ENCODE measurements at places on chromosomes 12 and 14. TPM values are rescaled to one million over a fixed set of nuclear protein-coding genes. Genes with fewer than 3 reads are reported as not detected.

The JKAMP gene
- total RNA-seq = 79.6 TPM

The CDKN3 gene
- 58.5 TPM for total RNA-seq

The NTF3 gene
- 0.32 TPM for total RNA-seq

The KRT7 gene
- 33.4 TPM for total RNA-seq
